ENCODE measurements at places on chromosomes 3 and 15.
A peak's percentile ranks its signal among the peaks of the same experiment; 100 is the strongest.

DNA sequence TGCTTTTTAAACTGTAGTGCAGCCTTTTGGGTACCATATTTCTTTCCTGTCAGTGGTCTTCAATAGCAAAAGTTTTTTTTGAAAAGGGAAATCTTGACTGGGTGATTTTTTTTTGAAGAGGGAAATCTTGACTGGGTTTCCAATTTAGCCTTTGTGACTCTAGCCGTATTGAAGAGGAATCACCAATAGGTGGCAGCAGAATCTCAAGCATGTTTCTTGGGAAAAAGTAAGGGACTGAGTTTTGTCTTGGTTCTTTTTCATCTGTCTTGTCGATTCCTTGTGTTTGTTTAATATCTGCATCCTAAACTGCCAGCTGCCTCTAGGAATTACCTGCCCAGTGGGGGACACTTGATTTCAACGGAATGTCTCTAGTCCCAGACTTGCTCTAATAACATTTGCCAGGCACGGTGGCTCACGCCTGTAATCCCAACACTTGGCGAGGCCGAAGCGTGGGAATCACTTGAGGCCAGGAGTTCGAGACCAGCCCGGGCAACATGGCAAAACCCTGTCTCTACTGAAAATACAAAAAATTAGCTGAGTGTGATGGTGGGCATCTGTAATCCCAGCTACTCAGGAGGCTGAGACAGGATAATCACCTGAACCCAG, 89.2 kb downstream of the RBPMS2 start:
- DNase-seq, result no peak

DNA sequence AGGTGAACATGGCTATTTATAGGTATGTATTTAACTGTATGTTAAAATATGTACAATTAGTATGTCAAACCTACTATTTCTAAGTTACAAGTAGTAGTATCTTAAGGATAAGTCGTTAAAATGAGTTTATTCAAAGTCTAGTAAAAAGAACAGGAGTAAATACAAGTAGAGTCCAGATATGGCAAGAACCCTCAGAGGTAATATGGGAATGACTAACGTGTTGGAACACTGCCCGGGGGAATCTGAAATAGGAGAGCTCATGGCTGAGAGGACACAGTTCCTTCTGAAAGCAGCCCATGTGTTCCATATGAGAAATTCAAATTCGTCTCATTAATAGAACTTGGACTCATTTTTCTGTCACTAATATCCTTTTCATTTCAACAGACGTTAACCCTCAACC, 158.8 kb downstream of the CLSTN2 start:
- DNase-seq, result no peak

GRCh38 chr15:85649372-85649771, 145.4 kb downstream of the KLHL25 start:
- no peak for DNase-seq

- DNase-seq, result no peak
These were observed 23.1 kb upstream of the RNU6-1 start for GRCh38 chr15:67862750-67863441.

DNA sequence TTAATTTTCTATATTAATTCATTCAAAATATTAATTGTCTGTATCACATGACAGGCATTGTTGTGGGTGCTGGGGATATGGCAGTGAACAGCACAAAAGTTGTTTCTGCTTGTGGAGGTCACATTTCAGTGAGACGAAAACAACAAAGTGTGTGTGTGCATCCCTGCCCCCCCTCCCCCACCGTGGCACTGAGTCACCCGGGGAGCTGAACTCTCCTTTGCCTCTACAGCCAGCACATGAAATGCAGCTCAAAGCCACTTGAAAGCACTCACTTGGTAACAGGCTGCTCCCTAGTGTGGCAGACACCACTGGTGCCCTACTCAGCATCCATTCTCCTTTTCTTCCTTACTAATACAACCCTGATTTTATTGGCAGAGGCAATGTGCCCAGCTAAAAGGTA, 16.9 kb upstream of the SCAMP5 start:
- peak; percentile 53 for DNase-seq

GRCh38 chr3:36060950-36061349, 319.4 kb upstream of the STAC start:
- no peak for DNase-seq

- no peak for DNase-seq
These were observed 2.2 kb downstream of the LRRN1 start for GRCh38 chr3:3801494-3801841.

DNA sequence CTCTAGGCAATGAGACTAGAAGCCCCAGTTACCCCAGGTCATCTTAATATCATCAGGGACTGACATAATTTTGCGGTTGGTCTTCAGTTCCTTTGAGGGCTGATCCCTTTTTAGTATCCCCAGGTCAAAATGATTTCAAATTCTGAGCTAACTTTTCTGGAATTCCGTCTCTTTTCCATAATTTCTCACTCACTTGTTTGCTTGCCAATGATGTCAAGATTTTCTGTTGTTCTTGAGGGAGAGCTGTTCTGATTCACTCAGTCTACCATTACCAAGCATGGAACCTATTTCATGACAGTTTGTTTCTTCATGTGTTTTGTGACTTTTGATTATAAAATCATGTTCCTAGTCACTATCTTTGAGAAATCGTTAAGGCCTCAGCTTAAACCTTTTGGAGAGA, 190.5 kb upstream of the LYSMD4 start:
- no peak for DNase-seq

- DNase-seq, result no peak
These were observed 383.1 kb downstream of the IL5RA start for GRCh38 chr3:2727101-2727500.

- DNase-seq, result no peak
These were observed 143.9 kb downstream of the MAGI1 start for GRCh38 chr3:65894679-65895453.

GRCh38 chr3:140091143-140091542, 156.2 kb downstream of the CLSTN2 start:
- no peak for DNase-seq

DNA sequence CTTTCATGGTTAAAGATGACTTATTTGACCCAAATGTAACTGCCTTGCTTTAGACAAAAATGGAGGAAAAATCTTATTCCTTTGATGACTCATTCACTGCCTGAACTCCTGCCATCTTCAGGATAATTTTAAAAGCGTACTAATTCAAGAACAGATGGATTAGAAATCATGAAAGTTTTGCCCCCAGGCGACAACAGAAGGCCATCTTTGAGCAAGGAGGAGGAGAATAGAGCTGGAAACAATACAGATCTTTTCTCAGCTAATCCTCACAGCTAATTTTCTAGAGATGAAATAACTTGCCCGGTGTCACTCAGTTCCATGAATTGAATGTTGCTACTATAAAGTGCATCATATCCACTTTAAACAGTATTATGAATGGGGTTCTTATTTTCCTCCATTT, 324.7 kb upstream of the RARB start:
- no peak for DNase-seq

DNA sequence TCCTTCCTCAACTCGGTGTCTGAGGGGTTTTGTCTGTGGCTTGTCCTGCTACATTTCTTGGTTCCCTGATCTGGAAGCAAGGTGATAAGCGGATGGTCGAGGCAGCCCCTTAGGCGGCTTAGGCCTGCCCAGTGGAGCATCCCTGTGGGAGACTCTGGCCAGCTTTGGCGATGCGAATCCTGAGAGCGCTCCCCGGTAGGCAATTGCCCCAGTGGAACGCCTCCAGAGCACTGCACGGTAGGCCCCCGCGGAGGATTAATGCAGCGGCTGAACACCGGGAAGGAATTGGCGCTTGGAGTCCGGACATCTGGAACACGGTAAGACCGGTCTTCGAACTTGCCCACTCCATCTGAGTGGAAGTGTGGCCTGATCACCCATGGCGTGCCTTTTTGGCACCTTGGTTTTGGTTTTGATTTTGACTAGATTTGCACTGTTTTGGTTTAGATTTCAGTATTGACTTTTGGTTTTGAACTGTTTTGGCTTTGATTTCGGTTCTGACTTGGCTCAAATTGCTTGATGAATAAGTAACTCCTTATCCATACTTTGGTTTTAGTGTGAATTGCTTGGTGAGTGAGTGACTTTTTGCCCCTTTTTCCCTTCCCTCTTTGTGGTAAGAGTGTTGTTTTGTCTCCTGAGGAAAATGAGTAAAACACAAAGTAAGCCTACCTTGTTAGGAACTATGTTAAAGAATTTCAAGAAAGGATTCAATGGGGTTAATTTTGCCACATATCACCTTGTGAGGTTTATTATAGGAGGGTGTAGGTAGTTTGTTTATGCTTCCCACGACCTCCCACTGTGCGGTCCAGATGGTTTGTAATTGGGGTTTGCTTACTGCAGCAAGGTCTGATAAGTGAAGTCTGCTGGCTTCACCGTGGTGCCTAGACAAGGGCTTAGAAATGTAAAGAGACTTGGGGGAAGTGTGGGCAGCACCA, 27.1 kb upstream of the GPR156 start:
- peak; percentile 6 for DNase-seq

- no peak for DNase-seq
These were observed 733.0 kb upstream of the DPPA4 start for GRCh38 chr3:110070161-110070916.

- DNase-seq, result no peak
These were observed 6.1 kb upstream of the EIF2B5 start for GRCh38 chr3:184129012-184129411.

DNA sequence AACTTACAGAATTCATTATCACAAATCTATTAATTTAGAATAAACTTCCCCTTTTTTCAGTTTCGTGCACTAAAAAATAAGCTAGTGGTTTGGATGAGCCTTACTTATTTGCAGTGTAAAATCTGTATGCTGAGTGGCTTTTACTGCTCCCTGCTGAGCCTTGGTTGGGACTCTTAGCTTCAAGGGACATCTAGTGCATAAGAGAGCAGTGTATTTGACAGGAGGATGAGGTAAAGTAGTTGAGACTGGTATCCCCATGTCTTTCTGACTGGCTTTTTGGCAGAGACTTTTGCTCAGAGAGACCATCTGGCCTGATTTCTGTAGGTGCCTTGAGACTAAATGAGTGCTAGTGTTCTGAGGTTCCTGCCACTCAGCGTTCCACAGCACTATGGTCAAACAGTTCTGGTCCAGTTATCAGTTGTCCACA, 11.8 kb downstream of the CAPN7 start:
- no peak for DNase-seq

- DNase-seq, result no peak
These were observed 291.5 kb upstream of the ARHGEF26 start for GRCh38 chr3:153829606-153830170.

- no peak for DNase-seq
These were observed 25.2 kb downstream of the RAB5A start for GRCh38 chr3:19972054-19972453.

DNA sequence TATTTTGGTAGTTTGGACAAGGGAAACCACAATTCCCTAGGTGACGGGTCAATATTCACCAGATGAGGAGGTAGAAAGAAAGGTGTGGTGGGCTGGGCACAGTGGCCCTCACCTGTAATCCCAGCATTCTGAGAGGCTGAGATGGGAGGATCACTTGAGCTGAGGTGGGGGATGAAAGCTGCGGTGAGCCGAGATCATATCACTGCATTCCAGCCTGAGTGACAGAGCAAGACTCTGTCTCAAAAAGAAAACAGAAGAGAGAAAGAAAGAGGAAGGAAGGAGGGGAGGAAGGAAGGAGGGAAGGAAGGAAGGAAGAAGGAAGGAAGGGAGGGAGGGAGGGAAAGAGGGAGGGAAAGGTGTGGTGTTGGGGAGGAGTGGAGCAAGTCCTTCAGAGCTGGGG, 56.1 kb upstream of the RNF7 start:
- no peak for DNase-seq

- no peak for DNase-seq
These were observed 7.8 kb upstream of the DAG1 start for GRCh38 chr3:49462222-49462621.
